B cell (primary cell): ENCODE measurements at places on chromosomes 3 and 15.

GRCh38 chr3:132311841-132312240 lies 5.4 kb upstream of the ACP3 start:
- DNase-seq = no peak

- no peak for DNase-seq
Observed at GRCh38 chr3:134239538-134239937, 11.1 kb downstream of the RYK start.

DNA sequence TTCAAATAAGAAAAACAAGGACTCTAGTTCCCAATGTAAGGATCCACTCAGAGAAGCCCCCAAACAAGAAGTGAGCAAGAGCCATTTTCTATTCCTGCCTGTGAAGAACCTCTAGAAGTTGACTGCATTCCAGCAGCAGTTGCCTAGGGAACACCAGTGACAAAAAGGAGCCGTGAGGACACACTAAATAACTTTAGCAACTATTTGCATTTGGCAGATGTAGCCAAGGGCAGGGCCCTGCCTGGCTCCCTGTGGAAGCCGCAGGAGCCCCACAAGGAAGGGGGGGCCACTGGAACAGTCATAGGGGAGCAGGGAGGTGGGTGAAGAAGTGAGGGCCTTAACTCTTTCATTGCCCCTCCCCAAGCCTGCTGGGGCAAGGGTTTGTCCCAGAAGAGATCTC lies 470.2 kb upstream of the PROK2 start:
- DNase-seq = no peak

GRCh38 chr3:138103466-138103865 lies 11.9 kb downstream of the DZIP1L start:
- DNase-seq = no peak

DNA sequence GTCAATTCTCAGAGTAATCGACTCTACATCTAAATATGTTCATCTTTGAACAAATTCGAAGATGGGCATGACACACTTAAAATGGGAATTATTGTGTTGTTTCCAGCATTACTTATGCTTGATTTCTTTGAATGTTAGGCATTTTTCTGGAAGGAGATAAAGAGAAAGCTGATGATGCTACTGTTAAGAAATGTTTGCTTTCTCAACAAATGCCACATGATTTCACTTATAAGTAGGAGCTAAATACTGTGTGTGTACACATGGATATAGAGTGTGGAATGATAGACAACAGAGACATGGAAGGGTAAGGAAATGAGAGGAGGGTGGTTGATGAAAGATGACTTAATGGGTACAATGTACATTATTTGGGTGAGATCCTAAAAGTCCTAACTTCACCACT lies 400.9 kb downstream of the TBL1XR1 start:
- DNase-seq = no peak

DNA sequence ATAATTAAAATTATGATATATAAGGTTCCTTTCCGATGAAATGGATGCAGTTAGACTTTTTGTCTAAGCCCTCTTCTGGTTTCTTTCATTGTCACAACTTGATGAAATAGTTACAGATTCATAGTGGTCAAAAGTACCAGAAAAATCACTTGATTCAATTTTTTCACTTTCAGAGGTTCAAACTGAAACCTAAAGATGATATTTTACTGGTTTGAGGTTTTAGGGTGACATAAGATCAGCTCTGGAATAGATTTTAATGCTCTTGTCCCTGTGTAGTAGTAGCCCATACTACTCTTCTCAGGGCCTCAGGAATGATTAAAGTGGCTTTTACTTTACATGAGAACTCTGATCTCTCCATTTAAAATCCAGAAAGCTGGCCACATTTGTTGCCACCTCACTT lies 479.1 kb upstream of the ZNF717 start:
- DNase-seq = no peak

DNA sequence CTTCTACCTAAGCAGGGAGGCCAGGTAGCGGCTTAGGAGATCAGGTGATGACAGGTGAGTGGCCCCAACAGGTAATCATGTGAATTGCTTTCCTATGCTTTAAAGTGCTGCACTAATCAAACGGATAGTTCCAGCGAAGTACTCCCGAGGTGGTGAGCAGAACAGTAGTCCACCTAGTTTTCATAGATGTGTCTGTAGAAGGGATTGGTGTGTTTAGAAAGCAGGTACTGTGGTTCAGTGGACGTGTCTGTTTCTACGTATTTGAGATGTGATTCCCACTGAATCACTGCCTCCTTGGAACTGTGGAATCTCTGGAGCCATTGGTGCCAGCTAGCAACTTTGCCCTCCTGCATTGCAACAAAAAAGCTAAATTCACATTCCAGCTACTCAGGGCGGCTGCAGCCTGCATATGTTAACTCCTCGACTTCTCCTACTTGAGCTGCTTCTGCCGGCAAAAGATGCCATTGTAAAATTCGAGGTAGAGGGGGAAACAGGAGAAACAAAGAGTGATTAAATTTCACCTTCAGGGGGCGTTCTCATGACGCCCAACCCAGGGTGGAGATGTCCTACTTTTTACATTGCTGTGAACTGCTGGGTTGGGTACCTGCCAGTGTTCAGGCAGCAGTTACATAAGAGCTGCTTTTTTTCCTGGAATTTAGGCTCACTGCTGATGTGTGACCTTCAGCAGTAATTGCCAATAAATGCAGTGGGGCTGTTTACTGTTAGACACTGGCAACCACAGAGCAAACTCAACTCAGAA lies 227.3 kb downstream of the ITPR1 start:
- no peak for DNase-seq

DNA sequence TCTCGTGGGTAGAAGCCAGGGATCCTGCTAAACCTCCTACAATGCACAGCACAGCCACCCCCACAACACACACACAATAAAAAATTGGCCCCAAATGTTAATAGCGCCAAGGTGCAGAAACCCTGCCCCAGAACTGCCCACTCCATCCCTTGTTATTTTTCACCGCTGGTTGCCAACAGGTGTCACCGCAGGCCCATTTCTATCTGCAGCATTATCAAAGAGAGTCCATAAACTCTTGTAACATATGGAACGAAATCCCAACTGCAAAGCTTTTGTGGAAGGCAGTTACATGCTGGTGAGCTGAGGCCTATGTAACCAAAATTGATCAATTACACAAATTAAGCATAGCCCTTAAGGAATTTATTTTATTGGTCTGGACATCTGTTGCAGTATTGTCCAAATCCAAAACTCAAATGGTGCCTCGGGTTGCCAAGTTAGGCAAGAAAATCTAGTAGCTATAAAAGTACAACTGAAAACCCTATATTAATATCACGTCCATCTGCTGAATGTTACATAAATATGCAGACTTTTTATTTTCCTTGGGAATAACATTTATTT lies 66.2 kb downstream of the SAMMSON start:
- DNase-seq = no peak

GRCh38 chr15:31245756-31246155 lies 80.9 kb upstream of the KLF13 start:
- no peak for DNase-seq

- no peak for DNase-seq
Observed at GRCh38 chr15:28881170-28881569, 4.6 kb upstream of the APBA2 start.

DNA sequence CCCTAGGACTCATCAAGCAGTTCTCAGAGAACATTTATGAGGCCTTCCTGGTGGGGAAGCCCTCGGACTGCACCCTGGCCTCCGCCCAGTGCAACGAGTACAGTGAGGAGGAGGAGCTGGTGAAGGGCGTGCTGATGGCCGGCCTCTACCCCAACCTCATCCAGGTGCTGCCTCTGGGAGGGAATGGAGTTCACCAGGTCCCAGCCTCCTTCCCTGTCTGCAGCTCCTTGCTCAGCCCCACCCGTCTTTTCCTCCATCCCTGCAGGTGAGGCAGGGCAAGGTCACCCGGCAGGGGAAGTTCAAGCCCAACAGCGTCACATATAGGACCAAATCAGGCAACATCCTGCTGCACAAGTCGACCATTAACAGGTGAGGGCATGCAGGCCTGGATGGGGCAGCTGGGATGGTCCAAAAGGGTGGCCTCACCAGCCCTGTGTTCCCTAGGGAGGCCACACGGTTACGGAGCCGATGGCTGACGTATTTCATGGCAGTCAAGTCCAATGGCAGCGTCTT lies 46.3 kb downstream of the DHX30 start:
- no peak for DNase-seq

DNA sequence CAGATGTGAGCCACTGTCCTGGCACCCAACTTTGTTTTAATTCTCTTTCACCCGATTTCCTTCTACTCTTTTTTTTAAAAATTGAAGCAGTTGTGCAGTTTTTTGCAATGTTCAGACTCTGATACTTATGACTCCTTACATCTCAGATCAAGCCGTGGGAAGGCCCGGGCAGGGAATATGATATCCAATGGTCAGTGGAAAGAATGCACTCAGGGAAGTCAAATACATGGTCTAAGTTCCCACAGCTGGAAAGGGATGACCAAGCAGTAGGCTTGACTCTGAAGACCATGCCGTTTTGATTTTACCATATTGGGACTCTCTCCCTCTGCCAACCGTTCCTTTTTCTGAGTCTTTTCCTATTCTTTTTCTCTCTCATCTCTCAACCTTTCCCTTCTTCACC lies 157.2 kb downstream of the RPLP1 start:
- no peak for DNase-seq
